ENCODE measurements at places on chromosomes 13 and 19.

DNA sequence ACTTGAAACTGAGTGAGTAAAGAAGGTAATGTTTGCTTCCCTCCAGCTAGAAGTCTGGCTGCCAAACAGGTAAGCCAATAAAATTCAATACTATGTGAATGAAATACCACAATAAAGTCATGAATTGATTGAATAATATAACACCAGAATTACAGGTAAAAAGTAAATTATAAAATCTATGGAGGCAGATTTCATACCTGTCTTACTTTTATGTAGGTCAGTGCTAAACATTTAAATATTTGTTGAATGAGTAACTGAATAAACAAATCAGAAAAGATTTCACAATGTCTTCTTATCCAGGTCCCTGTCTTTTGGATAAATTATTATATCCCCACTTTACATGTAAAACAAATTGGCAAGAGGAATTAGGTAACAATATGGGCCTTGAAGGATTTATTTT, 62.7 kb downstream of the MICU2 start:
- no peak for DNase-seq

DNA sequence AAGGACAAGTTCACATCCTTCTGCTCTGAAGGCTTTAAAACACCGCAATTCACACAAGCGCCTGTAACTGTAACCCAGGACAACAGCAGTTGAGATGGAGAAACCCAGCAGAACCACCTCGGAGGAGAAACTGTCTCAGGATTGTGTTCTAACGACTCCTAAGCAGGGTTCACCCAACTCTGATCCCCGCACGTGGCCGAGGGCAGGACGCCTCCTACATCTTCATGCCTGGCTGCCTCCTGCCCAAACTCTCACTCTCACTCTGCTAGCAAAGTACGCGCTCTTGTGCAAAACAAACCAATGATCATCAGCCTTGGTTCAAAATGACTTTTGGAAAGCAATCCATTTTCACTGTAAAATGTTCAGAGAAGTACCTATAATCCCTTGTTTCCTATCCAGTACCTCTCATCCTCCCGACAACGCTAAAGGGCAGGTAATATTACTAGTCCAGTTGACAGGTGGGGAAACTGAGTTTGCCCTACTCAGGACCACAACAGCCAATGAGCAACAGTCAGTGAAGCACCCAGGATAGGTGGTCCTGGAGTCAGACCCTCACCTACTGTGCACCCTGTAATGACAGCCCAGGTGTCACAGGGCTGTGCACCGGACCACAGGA, 25.6 kb downstream of the EPS15L1 start:
- no peak for DNase-seq

DNA sequence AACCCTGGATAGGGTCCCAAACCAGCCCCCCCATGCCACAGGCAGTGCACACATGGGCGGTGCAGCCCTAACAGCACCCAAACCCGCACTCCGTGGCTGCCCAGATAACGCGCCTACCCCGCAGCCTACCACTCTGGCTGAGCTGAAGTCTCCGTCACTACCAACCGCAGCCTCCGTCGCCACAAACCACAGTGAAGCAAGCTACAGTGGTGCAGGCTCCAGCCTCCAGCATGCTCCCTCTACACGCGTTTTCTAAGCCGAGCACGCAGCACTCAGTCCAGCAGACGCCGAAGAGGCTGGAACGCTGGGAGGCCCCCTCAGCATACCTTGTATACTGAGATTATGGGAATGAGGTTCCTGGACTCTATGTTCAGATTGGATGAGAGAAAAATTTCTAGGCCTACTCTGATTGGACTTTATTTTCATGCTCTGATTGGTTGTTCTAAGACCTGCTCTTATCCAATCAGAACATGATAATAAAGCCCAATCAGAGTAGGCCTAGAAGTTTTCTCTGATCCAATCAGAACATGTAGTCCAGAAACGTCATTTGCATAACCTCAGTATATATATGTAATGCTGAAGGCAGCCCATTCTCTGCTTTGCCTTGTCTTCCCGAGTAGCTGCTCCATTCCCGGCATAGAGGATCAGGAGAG, 56.7 kb upstream of the C1QTNF9B start:
- DNase-seq, result no peak

- no peak for DNase-seq
Observed at GRCh38 chr19:35350591-35350990, 2.9 kb downstream of the FFAR1 start.

GRCh38 chr13:31072041-31072440, 89.7 kb downstream of the HSPH1 start:
- DNase-seq, result no peak

DNA sequence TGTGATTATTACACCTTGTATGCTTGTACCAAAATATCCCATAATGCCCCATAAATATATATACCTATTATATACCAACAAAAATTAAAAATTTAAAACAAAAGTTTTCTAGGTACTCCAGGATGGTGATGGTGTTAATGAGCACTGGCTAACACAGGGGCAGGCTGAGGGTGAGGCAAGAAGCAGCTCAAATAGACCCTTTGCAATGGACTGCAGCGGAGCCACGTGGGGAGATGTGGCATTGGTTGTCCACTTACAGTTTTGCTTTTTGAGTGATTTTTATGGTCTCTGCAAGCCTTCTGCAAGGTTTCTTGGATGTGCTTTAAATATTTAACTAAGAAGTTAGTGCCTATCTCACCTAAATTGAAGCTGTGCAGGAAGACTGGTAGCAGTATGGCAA, 132.9 kb downstream of the RAP2A start:
- DNase-seq, result no peak

DNA sequence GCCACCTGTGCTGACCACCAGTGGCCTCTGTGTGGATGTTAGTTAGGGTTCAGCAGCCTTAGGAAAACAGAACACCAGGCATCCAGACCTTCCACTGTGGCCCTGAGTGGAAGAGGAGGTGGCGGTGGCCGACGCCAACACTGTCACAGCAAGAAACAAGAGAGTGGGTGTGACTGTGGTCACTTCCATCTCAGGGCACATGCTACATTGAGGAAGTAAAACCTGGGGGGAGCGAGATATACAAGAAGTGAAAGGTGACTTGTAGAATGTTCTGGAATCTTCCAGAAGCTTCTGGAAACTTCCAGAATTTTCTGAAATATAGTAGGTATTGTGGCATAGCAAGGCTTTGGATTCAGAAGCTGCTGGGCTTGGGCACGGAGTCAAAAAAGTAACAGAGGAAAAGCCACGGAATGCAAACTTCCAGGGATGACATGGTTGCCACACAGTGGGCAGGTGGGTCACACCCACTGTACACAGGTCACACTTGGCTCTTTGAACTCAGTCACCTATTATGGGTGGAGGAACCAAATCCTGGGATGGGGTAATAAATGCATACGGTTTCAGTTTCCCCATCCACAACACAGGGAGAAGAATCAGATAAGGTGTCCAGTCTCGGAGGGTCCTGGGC, 24.3 kb downstream of the GNG7 start:
- no peak for DNase-seq

- no peak for DNase-seq
Observed at GRCh38 chr19:18620311-18620710, 7.6 kb downstream of the TMEM59L start.

GRCh38 chr13:100512422-100512821, 76.2 kb downstream of the GGACT start:
- no peak for DNase-seq

GRCh38 chr13:109451726-109452125, 334.7 kb downstream of the IRS2 start:
- no peak for DNase-seq

- no peak for DNase-seq
Observed at GRCh38 chr19:55633861-55634260, 6.9 kb upstream of the ZNF580 start.

- no peak for DNase-seq
Observed at GRCh38 chr13:106241974-106242953, 293.2 kb downstream of the EFNB2 start.

DNA sequence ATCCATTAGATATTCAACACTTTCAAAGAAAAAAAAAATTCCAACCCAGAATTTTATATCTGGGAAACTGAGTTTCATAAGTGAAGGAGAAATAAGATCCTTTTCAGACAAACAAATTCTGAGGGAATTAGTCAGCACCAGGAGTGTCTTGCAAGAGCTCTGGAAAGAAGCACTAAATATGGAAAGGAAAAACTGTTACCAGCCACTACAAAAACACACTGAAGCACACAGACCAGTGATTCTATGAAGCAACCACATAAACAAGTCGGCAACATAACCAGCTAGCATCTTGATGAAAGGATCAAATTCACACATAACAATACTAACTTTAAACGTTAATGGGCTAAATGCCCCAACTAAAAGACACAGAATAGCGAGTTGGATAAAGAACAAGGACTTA, 368.4 kb upstream of the MIR17HG start:
- no peak for DNase-seq

- DNase-seq, result no peak
Observed at GRCh38 chr13:107865643-107866031, 349.7 kb downstream of the LIG4 start.

DNA sequence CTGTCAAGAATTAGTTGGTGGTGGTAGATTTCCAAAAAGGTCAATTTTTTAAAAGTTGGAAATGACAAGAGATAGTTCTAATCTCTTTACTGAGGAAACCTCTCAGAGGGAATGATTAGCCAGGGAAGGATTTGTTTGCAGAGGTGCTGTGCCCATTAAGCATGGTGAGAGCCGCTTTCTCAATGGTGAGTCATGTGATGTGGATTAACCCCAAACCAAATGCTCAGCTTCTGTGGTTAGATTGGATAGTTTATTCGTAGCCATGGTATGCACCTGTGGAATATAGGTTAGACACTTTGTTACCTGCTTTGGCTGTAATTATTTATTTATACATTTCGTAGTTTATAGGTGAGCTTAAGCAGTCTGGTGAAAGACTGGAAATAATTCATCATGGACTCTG, 7.1 kb downstream of the HNRNPM start:
- DNase-seq, result no peak

GRCh38 chr13:79581870-79582315, 100.9 kb downstream of the NDFIP2 start:
- DNase-seq, result no peak

- DNase-seq, result peak; percentile 77
Observed at GRCh38 chr19:41646589-41647204, 19.8 kb upstream of the CEACAM4 start.

DNA sequence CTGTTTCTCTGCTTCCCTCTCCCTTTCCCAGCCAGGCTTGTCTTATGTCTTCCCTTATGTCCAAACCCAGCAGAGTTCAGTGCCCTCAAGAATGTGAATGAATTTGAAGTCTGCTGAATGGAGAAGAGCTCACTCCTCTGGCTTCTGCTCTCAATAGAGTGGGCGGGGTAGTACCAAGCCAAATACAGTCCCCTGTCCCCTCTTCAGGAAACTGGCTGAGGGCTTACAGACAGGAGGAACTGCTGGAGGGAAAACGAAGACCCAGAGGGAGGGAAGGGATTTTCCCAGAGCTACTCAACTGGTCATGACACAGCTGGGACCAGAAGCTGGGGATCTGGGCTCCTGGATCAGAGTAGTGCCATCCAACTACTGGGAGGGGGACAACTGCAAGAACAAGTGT, 32.9 kb upstream of the POU2F2 start:
- no peak for DNase-seq

DNA sequence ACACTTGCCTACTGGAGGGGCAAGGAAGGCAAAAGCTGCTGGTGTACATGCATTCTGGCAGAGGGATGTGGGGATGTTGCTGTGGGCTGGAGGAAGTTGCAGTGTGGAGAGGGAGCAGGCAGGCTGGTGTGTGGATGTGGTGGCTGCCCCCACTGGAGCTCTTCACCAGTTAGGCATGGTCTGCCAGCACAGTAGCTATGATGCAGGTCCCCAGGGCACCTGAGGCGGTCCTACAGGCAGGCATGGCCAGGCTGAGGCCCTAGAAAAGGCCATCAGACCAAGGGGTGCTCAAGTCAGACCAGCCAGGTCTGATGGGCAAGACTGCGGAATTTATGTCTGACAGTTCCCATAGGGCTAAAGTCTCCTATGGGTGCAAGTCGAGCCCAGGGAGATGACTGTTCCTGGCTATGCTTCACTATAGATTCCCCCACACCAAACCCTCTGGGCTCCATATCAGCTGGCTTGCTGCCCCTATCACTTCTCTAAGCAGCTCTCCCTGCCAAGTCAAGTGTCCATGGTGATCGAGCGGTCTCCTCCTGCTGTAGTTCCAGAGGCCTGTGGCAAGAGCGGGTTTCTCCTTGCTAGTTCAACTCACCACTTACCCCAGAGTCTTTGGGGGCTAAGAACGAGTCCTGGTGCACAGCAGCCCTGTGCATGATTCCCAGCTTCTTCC, 473.1 kb downstream of the TDRD3 start:
- no peak for DNase-seq

GRCh38 chr13:35256459-35257148, 219.9 kb downstream of the MAB21L1 start:
- no peak for DNase-seq

DNA sequence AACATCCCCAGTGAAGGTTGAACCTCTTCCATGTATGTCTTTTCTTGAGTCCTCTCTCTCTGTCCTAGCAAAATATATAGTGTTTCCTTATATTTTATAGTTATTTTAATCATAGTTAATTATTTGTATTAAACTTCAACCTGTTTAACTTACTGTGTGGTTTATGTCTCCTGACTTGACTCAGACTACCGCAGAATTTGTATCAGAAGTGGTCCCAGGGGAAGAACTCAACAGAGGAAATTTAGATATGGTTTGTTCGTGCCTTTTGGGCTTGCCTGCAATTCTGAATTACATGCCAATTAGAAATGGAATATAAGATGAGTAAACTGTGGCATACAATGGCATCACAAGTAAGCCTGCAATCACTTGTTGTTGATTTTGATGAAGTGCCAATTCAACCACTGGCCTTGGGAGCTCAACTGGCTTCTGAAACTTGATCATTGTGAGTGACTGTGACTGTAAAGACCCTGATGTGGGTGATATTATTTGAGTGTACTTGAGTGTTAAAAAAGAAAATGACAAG, 1459.5 kb upstream of the PCDH20 start:
- no peak for DNase-seq

GRCh38 chr13:49082653-49083536, 107.2 kb downstream of the FNDC3A start:
- DNase-seq, result no peak

DNA sequence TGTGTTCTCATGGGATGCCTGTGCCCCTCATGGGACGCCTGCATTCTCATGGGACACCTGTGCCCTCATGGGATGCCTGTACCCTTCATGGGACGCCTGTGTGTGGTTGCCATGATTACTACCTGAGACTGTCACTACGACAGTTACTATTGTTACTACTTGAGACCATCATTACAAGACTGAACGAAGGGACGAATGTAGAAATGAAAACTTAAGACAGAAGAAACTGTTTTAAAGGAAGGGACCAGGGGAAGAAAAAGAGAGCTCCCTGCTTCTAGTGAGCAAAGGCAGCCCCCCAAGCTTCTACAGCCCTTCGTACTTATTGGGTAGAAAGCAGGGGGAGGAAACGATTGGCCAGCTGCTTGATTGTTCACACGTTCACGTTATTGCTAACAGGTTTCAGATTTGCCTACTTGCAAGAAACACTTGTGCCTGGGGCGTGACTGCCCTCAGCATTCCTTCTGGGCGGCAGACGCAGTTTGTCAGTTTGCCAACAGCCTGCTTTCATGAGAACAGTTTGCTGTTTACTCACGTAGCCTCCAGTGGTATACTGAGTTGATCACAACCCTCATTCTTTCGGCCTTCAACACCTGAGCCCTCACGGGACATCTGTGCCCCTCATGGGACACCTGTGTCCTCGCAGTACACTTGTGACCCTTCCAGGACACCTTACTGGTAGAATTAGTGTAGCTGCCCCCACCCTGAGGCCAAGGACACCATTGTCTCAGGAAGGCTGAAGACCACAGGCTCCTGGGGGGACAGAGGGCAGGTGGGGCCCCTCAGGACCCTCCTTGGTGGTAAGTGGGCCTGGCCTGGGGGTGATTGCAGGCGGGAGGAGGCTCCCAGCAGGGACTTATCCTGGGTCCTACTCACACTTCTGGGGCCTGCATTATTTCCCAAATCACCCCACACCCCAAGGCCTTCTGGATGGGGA, 2.5 kb upstream of the S1PR4 start:
- DNase-seq, result no peak

Data from activated CD8-positive, alpha-beta memory T cell treated with anti-CD3 and anti-CD28 coated beads for 24 hours (primary cell).